ENCODE measurements at places on chromosomes 4 and X.

DNA sequence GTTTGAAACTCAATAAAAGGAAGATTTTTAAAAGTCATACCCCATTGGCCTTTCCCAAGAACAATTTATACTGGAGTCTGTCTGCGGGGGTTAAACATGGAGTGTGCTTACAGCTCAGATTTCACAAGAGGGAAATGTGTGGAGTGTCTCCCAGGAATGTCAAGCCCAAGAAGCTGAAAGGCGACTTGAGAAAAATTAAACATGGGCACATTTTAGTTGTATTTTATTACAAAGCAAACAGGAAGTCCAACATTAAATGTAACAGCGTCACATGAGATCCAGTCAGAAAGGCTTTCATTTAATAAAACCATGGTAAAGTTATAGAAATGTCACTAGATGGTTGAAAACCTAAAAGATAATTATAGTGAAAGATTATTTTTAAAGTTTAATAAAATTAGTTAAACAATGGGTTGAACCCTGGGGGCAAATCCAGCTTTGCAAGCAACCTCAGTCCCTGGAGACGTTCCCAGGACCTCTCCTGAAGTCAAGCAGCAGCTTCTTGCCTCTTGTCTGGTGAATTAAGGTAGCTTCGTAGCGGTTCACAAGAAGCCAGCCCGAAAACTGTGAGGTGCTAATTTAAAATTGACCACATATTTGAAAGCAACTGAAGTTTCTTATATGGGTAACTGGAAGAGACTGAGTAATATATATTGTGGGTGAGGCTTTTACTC is 168.4 kb upstream of the EDNRA start:
- no peak for ATAC-seq

GRCh38 chr4:78616046-78616498 is 64.5 kb downstream of the ANXA3 start:
- no peak for ATAC-seq

DNA sequence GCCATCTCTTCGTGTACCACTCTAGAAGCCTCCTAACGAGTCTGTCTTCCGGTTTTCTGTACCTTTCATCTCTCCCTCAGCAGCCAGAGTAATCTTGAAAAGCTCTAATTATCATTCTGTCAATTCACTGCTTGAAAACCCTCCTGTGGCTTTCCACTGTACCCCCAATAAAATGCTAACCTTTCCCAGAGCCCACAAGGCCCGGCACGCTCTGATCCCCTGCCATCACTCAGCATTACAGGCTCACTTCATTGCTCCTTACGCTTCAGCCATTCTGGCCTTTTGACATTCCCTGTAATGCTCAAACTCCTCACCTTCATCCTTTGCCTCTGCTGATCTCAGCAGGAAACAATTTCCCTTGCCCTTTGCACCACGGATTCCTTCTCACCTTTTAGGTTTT is 112.9 kb downstream of the ARHGAP10 start:
- no peak for ATAC-seq

DNA sequence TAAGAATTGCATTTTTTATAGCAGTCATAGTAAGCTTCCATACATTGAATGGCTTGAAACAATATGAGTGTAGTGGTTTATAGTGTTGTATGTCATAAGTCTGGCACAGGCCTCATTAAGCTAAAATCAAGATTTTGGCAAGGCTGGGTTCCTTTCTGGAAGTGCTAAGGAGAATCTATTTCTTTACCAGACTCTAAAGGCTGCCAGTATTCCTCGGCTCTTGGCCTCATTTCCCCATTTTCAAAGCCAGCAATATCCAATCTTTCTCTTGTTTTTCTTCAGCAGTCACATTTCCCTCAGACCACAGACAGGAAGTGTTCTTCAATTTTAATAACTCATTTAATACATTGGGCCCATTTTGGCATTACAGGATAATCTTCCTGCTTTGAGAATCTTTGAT is 1155.5 kb upstream of the PABPC4L start:
- no peak for ATAC-seq

DNA sequence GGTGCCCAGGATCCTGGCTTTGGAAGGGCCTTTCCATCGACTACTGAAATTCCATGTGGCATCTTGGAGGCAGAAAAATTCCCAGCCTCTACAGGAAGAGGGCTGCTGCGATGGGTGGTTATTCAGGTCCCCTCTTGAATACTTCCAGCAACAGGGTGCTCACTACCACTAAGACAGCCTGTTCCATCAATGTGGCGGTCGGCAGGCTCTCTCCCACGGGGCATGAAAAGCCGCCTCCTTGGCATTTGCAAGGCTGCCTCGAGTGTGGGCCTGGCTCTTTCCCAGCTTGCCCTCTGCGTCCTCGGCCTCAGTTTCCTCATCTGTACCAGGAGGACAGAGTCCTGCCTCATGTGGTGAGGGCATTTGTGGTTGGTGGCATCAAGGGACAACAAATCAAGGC is 62.4 kb downstream of the ADRA2C start:
- ATAC-seq = no peak

DNA sequence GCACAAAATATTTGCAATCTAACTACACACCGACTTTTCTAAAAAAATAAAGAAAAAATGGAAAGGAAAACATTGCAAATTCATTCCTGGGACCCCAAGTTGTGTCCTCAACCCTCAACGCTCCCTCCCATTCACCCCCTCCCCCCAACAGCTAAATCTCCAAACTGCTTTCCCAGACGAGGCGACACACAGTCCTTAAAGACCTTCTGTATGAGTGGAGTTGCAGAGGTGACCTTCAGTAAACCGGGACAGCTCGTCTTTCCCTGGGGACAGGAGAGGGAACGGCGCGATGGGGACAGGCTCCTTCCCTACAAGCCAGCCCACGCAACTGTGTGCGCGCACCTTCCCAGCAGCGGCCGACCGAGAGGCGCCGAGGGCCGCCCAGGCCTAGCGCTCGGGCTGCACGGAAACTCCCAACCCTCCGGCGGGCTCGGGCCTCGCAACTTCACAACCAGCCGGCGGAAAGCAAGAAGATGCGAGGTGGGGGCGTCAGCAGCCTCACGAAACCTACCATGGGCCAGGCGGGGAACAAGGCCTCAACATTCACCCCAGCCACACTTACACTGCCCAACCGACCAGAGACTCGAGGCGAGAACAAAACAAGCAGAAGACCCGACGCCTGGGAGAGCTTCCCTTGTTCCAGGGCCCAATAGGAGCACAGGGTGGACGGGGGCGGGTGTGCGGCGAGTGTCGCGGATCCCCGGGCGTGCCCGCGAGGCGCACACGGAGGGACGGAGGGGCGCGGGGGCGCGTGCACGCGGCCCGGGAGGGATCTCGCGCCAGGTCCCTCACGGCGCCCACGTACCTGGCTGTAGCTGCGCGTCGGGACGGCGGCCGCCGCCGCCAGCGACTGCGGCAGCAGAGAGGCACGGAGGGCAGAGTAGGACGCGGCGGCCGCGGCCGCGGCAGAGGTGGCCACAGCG is 763 bp downstream of the GRSF1 start:
- peak; percentile 42 for ATAC-seq

- ATAC-seq = no peak
These were observed 1.8 kb downstream of the SPCS3 start for GRCh38 chr4:176321589-176321988.

- no peak for ATAC-seq
These were observed 83.9 kb upstream of the FAM9B start for GRCh38 chrX:9117851-9118250.

DNA sequence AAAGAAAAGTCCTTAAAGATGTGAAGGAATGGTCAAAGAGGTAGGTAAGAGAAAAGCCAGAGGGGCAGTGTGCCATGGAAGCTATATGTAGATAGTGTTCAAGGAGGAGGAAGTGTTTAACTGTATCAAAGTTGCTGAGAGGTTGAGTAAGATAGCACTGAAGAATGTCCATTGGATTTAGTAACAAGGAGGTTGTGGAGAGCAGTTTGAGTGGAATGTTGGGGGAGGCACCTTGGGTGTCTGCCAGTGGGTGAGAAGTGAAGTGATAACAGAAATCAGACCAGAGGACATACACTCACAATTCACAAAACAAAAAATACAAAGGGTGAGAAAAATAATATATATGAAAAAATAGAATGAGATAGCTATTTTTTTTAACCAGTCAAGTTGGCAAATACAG is 121.3 kb upstream of the AMOT start:
- no peak for ATAC-seq

DNA sequence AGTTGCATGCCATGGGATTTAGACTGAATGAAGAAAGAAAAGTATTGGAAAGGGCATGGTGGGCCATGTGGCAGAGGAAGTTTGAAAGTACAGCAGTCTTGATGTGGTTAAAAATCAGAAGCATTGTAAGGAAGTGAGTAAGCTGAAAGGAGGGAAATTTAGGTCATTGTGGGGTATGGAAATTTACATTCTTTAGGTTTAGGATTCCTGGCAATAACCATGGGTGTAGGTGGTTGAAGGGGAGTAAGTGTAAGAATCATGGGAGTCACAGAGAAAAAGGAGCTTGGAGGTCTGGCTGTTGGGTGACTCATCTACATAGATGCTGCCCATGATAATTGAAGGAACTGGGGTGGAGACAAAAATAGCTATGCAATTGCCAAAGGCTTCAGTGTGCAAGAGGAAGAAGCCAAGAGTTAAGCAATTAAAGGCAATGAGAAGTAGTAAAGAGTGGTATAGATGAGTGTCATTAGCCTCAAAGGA is 243.8 kb upstream of the LDB2 start:
- no peak for ATAC-seq

- ATAC-seq = no peak
These were observed 286.8 kb upstream of the KLF3 start for GRCh38 chr4:38377195-38377594.

- no peak for ATAC-seq
These were observed 28.0 kb upstream of the GLRA2 start for GRCh38 chrX:14501327-14501726.

GRCh38 chr4:57051524-57051923 is 58.7 kb downstream of the IGFBP7 start:
- no peak for ATAC-seq

GRCh38 chr4:68183417-68183816 is 53.7 kb upstream of the TMPRSS11F start:
- ATAC-seq = peak; percentile 19

DNA sequence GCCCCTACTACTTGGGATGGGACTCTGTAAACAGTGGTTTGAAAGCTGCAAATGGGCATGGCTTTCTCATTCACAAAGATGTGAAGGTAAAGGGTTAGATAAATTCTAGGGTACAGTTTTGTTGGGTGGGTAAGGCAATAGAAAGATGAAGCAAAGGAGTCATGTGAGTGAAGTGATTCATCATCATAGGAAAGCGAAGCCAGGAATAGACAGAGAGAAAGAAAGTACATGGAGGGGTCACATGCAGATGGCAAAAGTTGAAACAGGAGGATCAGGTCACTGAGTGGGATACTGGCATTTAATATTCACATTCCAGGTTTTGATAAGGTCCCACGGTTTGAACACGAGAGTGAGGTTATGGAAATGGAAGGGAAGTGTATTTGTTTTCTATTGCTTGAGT is 8.2 kb upstream of the ABCG2 start:
- no peak for ATAC-seq

GRCh38 chr4:1746265-1746691 is 25.0 kb downstream of the TACC3 start:
- peak; percentile 74 for ATAC-seq

DNA sequence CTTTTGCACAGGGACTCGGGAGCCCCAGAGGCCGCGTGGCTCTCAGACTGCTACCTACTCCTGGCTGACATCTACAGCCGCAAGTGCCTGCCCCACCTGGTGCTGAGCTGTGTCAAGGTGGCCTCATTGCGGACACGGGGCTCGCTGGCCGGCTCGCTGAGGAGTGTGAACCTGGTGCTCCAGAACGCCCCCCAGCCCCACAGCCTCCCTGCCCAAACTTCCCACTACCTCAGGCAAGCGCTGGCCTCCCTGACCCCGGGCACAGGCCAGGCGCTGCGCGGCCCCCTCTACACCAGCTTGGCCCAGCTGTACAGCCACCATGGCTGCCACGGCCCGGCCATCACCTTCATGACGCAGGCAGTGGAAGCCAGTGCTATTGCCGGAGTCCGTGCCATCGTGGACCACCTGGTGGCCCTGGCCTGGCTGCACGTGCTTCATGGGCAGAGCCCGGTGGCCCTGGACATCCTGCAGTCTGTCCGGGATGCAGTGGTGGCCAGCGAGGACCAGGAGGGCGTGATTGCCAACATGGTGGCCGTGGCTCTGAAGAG is 28.8 kb downstream of the SH3TC1 start:
- ATAC-seq = no peak

DNA sequence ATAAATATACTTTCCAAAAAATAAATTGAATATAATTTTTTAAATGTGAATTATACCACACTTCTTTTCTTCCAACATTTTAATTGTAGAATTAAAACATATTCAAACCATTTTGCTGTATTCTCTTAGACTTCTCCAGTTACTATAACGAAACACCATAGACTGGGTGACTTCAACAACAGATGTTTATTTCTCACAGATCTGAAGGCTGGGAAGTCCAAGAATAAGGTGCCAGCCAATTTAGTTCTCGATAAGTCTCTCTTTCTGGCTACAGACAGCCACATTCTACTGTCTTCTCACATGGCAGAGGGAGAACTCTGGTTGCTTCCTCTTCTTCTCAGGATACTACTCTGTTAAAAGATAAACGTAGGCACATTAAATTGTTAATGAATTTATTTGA is 155.8 kb upstream of the UGT8 start:
- ATAC-seq = no peak

Data from activated T-helper 17 cell treated with anti-CD3 and anti-CD28 coated beads, Interleukin-2, amount 50 U/mL, for 72 hours (primary cell).